ENCODE measurements at places on chromosomes 3 and 15. TPM values are rescaled to one million over a fixed set of nuclear protein-coding genes. Genes with fewer than 3 reads are reported as not detected.
A peak's percentile ranks its signal among the peaks of the same experiment; 100 is the strongest.

DNA sequence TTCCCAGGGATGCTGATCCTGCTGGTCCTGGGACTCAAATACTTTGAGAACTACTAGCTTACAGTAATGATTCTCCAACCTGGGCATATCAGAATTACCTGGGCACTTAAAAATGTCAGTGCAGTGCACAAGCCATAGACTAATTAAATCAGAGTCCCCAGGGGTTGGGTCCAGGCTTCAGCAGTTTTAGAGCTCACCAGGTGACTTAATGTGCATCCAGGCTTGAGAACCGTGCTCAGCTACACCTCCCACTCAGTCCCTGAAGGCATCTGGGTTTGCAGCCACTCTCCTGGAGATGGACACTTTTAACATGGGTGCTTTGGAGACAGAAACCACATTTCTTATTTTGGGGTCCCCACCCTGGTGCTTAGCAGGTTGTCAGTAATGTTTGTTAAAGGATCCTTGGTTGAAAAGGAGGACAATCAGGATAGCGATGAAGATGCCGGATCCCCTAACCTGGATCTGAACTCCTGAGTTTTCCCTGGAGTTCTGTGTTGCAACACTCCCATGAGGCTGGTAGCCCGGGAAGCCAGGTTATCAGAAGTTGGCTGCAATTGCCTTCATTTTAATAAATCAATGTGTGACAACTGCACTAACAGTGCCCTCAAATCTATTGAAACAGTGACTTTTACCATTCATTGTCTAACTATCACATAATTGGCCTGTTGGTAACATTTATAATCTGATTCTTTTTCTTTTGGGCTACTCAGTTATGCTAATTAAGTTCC is 48.1 kb downstream of the BFSP2 start:
- DNase-seq = no peak
- peak overlapping the region; percentile 67 for H3K27ac ChIP-seq
- no peaks in the 10 kb centered on the region for H3K27me3 ChIP-seq

DNA sequence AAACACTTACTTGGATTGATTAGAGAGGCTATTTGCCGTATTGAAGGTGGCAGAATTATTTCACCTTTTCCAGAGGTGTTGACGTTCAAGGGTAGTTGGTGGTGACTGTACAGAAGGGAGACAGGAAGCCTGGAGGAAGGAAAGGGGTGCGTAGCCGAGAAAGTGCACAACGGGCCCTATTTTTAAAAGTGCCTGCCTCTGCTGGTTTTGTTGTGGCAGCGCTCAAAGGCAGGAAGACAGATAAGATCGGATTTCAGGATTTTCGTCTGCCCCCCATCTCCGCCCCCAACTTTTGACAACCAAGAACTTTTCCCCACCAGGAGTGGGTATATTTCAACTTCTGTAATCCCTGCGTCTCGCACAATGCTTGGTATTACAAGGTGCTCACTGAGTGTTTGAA is 38.5 kb downstream of the SMAD3 start:
- peak overlapping the region; percentile 37 for H3K4me3 ChIP-seq
- peaks cover 22% of the 10 kb centered on the region for H3K4me1 ChIP-seq
- peaks cover 5% of the 10 kb centered on the region for H3K36me3 ChIP-seq
- H3K27ac ChIP-seq = no peak overlapping the region
- no peaks in the 10 kb centered on the region for H3K27me3 ChIP-seq

GRCh38 chr3:9732740-9733115 is 1.2 kb downstream of the BRPF1 start:
- peak overlapping the region; percentile 97 for H3K4me3 ChIP-seq
- H3K36me3 ChIP-seq = peaks cover 39% of the 10 kb centered on the region
- H3K27ac ChIP-seq = peak overlapping the region; percentile 91
- no peaks in the 10 kb centered on the region for H3K27me3 ChIP-seq

DNA sequence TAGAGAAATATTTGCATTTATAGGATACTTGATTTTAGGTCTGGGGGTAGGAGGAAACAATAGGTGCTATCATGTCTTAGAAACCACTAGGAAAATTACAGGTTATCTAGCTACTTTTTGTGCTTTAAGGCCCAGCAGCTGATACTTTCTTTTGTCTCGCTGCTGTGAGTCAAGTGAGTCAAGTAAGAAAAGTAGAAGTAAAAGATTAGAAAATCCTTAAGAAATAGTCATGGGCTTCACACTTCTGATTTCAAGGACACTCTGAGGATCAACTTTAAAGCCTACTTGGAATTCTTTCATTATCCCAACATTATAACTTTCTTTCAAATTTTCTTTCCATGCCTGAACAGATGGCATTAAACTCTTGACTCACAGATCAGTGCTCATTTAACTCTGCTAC is 95.2 kb upstream of the RBMS3 start:
- no peak for DNase-seq
- H3K4me1 ChIP-seq = peaks cover 17% of the 10 kb centered on the region
- H3K4me3 ChIP-seq = no peak overlapping the region
- no peaks in the 10 kb centered on the region for H3K36me3 ChIP-seq
- H3K27ac ChIP-seq = no peak overlapping the region

The PSMD6 gene
- 113 TPM for total RNA-seq

- no peak overlapping the region for H3K27ac ChIP-seq
- H3K4me1 ChIP-seq = no peaks in the 10 kb centered on the region
- DNase-seq = no peak
- no peak overlapping the region for H3K4me3 ChIP-seq
- H3K27me3 ChIP-seq = peaks cover 24% of the 10 kb centered on the region
These were observed 897 bp upstream of the CHL1 start for GRCh38 chr3:195666-196065.

The CLRN1 gene
- total RNA-seq = not detected

DNA sequence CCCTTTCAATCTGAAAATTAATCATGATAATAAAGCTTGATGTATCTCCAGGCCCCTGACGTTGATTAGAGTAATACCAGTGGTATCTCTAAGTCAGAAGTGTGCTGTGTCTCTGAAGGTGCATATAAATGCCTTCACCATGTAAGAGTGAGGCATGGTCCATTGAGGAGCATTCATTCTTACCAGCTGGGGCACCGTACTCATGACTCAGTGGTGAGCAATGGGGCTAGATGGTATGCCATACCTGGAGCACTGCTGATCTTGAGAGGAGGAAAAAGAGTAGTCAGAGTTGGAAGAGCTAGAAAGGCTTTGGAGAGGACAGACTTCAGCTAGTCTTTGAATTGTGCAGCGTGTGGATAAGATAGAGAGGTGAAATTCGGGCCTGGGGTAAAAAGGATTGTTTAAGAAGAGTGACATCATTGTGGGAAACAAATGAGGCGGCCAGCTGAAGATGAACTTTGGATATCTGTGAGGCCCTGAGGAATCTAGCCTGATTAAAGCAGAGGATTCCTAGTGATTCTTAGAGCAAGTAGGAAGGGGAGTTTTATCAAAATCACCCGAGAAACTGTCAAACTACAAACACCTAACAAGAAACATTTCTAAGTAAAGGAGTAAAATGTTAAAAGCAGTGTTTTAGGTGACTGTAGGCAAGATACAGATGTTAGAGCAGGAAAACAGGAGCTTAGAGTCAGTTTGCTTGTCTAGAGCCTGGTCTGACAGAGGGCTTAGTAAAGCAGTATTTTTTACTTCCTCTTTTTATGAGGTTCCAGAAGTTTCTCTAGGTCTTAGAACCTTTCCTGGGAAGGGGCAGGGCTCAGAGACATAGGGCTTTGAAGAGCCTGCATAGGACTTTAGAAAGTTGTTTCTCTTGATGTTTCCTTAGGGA is 13.6 kb downstream of the TMOD3 start:
- H3K36me3 ChIP-seq = no peaks in the 10 kb centered on the region
- no peaks in the 10 kb centered on the region for H3K27me3 ChIP-seq
- peak; percentile 42 for DNase-seq
- no peak overlapping the region for H3K27ac ChIP-seq

GRCh38 chr15:99142562-99142961 is 37.7 kb downstream of the SYNM start:
- H3K4me3 ChIP-seq = no peak overlapping the region
- DNase-seq = no peak
- H3K36me3 ChIP-seq = no peaks in the 10 kb centered on the region
- no peaks in the 10 kb centered on the region for H3K4me1 ChIP-seq
- H3K27ac ChIP-seq = no peak overlapping the region

DNA sequence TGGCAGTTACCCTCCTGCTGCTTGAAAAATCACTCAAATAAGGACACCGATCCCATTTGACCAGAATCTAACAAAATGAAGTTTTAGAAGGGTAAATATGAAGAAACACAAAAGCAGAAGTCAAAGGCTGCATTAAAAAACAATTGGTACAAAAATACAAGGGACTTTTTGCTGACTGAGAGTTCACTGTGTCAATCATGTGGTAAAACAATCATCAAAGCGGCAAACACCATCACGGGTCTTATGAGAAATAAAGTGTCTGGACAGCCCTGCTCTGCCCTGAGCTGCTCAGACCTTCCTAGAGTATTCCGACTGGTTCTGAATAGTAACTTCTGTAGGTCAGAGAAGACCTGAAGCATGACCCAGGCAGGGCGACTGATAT is 137.2 kb upstream of the RAD18 start:
- H3K4me3 ChIP-seq = no peak overlapping the region
- H3K27ac ChIP-seq = no peak overlapping the region
- DNase-seq = no peak

The CPOX gene
- 40.5 TPM for total RNA-seq

The ATXN7 gene
- 25.9 TPM for total RNA-seq

- peaks cover 2% of the 10 kb centered on the region for H3K27me3 ChIP-seq
- H3K4me1 ChIP-seq = no peaks in the 10 kb centered on the region
- H3K4me3 ChIP-seq = no peak overlapping the region
- H3K27ac ChIP-seq = no peak overlapping the region
These were observed 151.7 kb downstream of the CPNE4 start for GRCh38 chr3:131883086-131883485.

Data from activated CD8-positive, alpha-beta T cell treated with anti-CD3 and anti-CD28 coated beads for 36 hours (primary cell).